ENCODE measurements at places on chromosomes 13 and 19.

DNA sequence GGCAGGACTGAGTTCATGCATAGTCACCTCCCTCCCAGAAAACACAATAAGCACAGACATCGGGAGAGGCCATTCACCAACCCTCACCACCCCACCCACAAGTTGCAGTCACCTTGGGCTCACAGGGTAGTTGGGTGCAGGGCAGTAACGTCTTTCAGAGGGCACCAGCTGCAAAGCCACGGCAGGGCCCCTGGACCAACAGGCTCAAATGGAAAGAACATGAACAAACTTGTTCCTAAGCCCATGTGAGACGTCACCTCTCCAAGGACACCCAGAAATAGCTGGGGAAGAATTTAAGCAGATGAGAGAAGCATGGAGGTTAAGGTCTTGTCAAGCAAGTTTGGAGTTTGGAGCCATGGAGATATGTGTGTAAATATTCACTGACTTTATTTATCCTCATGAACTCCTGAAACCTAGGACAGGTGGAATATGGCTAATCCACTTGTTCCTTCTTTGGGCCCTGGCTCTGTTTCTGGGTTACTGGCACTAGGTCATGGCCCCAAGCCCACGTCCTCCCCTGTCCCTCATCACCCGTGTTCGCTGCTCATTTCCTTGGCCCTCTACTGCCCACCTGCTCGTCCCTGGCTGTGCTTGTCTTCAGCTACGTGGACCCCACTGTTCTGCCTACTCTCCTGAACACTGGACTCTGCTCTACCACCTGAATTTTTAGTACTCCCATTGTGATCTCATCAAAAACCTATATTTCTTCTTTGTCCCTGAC, 40.4 kb downstream of the SACS start:
- DNase-seq = no peak

DNA sequence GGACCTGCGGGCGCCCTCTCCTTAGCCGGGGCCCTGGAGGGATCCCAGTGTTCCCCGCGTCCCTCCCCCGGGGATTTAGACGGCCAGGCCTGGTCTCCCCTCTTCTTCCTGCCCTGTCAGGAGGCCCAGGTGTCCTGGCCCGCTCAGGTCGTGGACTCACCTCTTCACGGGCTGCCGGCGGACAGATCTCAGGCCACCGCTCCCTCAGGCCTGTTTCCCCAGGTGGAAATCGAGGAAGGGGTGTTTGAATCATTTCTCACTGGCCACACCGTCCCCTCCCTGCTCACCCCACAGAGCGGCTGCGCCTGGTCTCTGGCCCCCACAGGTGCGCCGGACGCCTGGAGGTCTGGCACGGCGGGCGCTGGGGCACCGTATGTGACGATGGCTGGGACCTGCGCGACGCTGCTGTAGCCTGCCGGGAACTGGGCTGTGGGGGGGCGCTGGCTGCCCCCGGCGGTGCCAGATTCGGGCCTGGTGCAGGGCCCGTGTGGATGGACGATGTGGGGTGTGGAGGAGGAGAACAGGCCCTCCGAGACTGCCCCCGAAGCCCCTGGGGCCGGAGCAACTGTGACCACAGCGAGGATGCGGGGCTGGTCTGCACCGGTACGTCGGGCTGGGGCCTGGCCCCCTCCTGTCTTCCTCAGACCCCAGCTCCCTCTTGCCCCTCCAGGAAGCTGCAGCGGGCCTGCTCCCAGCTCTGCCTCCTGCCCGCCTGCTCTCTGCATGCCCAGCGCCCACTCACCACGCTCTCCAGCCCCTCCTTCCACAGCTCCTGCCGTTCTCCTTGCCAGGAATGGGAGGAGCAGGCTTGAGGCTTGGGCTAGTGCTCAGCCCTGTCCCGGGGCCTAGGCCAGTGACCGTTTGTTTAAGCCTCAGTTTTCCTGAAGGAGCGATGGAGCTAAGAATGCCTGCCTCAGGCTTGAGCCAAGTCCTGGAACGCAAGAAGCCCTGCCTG, 2.5 kb downstream of the SSC5D start:
- DNase-seq = no peak

DNA sequence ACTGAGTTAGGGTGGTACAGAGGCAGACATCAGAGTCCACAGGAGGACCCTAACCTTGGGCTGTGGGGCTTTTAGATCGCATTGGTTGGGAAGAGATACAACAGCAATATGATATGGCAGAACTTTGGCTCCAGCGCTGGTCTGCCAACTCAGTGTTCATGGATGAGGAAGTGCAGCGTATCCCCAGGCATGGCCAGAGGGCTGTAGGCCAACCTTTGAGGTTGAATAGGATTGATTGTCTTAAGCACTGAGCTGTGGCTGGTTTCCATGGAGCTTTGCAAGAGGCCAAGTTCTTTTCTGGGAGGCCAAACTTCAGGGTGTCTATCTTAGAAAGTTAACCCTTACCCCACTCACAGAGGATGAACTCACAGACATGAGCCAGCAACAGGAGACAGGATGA, 144.1 kb upstream of the TMTC4 start:
- DNase-seq = peak; percentile 3

GRCh38 chr19:45906221-45906620, 3.8 kb upstream of the MYPOP start:
- no peak for DNase-seq

DNA sequence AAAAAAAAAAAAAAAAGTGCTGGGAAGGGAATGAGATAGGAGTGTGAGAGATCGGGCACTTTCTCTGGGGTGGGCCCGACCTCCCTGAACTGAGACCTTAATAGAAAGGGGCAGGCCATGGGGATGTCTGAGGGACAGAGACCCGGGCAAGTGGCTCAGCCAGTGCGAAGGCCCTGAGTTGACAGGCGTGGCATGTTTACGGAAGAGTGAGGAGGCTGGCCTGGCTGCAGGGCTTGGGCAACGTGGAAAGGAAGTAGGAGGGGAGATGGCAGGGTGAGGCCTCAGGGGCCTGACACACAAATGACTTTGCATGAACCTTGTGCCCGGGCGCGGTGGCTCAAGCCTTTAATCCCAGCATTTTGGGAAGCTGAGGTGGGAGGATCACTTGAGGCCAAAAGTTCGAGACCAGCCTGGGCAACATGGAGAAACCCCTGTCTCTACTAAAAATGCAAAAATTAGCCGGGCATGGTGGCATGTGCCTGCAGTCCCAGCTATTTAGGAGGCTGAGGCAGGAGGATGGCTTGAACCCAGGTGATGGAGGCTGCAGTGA, 13.9 kb downstream of the FCHO1 start:
- DNase-seq = no peak

DNA sequence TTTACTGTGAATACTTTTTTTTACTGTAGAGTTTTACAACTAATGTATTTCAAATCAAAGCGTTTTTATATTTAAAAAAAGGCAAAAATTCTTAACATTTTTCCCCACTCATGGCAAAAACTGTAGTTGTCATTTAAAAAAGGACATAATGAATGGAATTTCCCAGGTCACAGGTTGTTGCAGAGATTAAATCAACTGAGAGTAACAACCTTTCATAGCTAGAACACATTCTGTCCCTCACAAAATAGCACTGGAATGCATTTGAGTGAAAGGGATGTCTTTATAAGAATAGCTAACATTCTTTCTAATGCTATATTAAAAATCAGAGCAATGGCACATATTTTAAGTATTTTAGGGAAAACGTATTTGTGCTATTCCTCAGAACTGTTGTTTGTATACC, 1393.3 kb upstream of the ATXN8OS start:
- no peak for DNase-seq

GRCh38 chr19:10352764-10353671, 13.6 kb upstream of the ICAM3 start:
- peak; percentile 88 for DNase-seq

DNA sequence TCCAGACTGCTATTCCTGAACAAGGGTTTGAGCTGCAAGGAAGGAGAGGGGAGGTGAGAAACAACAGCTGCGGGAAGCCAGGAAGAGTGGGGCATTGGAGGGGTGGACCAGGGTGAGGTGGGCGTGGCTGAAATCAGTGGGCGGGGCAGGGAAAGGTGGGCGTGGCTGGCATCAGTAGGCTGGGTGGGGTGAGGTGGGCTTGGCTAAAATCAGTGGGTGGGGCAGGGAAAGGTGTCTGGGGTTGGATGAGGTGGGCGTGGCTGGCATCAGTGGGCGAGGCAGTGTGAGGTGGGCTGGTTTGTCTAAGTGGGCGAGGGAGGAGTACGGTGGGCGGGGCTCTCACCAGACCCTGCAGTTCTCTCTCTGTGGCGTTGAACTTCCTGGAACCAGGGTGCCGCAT, 87.6 kb downstream of the MUC16 start:
- DNase-seq = no peak

Data from lung (tissue), 17 donors.